Hippocampal formation (tissue), 2 donors: ENCODE measurements at places on chromosomes 13 and 19.

DNA sequence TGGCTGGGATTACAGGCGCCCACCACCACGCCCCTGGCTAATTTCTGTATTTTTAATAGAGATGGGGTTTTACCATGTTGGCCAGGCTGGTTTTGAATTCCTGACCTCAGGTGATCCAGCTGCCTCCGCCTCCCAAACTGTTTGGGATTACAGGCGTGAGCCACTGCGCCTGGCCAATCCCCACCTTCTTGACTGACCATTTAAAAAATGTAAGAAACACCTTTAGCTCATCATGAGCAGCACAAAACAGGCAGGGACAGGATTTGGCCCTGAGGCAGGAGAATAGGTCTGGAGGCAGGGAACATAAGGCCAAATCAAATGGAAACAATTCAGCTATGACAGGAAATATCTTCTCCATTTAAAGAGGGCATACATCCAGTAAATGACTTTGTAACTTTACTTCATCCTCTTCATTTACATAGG lies 1.4 kb upstream of the MPV17L2 start:
- DNase-seq = no peak

DNA sequence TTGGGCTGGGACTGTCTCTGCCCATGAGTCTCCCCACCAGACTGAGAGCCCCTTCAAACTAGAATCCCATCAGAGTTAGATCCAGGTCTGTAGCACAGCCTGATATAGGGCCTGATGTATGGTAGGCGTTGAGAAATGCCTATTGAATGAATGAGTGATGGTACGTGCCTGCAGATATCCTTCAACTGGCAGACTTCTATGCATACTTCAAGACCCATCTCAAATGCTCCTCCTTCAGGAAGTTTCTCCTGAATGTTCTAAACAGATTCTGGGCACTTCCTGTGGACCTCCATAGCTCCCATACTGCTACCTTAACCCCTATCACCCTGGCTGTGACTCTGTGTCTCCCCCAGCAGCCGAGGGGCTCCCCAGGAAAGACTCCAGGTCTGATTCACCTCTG lies 48.2 kb downstream of the KCNC3 start:
- DNase-seq = no peak

DNA sequence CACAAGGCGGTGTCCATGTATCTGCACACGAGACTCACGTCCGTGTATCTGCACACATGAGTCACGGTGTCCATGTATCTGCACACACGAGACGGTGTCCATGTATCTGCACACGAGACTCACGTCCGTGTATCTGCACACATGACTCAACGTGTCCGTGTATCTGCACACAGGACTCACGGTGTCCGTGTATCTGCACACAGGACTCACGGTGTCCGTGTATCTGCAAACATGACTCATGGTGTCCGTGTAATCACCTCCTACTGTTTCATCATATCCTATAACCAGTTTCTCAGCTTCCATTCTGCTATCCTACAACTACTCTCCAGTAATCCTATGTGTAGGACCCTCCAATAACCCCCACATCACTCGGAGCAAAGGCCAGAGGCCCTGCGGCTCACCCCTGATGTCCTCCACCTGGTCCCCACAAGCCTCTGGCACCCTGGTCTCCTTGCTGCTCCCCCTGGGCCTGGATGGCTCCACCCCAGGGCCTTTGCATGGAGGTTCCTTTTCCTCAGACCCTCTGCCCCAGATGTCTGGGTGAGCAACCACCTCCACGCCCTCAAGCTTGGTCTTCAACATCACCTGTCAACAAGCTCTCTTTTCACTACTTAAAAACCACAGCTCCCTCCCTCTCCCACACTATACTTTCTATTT lies 2.5 kb upstream of the TMEM255B start:
- DNase-seq = no peak

- DNase-seq = no peak
Observed at GRCh38 chr13:53143757-53144339, 115.2 kb downstream of the OLFM4 start.
